NCI-H226 (cell line): ENCODE measurements at places on chromosomes 7 and 10.

GRCh38 chr7:17320657-17321056 is 22.2 kb downstream of the AHR start:
- DNase-seq = no peak

DNA sequence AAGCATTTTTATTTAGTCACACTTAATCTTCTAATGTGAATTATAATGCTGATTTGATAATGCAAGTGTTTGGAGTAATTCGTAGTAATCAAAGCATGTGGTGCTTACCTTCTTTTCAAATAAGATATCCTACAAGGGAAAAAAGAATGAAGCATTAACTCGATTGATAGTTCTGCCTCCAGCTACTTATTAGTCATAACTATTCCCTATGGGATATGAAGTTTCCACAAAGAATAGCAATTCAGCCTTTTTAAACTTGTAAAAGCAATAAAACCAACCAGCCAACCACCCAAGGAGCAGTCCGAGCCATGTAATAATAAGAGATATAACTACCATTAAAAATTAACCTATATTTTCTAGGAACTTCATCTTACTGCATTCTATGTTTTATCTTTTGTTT is 11.6 kb downstream of the COL28A1 start:
- DNase-seq = no peak

DNA sequence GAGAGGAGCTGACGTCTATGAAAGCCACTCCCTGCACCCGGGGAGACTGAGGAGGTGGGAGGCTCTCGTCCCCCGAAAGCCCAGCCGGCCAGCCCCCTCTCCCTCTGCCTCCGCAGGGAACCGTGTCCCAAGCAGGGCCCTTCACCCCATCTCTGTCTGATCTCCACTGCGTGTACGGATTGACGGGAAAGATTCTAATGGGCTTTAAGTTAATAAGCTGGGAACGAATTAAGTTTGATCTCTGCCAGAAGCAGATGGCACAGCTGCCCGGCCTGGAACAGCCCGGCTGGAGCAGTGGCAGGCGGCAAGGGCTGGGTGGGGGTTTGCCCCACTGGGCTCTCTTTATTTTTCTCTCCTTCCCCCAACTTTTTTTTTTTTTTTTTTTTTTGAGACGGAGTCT is 6.1 kb upstream of the SLC29A4 start:
- DNase-seq = no peak

- DNase-seq = no peak
These were observed 38.2 kb downstream of the HTR5A start for GRCh38 chr7:155108144-155108901.

DNA sequence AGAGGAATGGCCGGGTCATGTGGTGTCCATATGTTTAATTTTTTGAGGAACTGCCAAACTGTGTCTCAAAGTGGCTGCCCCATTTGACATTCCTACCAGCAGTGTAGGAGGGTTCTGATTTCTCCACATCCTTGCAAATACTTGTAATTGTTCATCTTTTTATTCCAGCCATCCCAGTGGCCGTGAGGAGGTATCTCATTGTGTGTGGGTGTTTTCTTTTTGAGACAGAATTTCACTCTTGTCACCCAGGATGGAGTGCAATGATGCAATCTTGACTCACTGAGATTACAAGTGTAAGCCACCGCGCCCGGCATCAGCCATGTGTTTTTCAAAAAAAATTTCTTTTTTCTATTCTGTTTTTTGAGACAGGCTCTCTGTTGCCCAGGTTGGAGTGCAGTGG is 38.7 kb upstream of the DLG5 start:
- DNase-seq = peak; percentile 62

GRCh38 chr7:69654381-69654780 is 56.1 kb downstream of the AUTS2 start:
- DNase-seq = no peak

DNA sequence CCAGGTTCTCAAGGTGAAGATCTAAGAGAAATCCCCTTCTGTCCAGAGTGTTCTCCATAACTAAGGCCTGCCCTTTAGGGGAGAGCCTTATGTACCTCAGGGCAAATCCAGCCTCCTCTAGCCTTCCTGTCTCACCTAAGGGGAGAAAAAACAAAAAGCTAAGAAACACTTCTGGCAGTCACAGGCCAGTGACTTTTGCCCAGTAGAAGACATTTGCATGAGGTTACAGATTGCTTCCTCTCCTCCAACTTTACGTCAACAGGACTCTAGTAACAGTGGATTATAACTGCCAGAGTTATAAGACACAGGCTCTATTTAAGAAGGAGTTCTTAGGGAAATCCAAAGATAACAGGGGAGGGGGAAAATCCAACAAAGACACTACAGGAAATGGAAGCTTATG is 15.9 kb upstream of the FAM241B start:
- DNase-seq = no peak

- no peak for DNase-seq
These were observed 90.2 kb upstream of the CHST15 start for GRCh38 chr10:124183617-124184016.

DNA sequence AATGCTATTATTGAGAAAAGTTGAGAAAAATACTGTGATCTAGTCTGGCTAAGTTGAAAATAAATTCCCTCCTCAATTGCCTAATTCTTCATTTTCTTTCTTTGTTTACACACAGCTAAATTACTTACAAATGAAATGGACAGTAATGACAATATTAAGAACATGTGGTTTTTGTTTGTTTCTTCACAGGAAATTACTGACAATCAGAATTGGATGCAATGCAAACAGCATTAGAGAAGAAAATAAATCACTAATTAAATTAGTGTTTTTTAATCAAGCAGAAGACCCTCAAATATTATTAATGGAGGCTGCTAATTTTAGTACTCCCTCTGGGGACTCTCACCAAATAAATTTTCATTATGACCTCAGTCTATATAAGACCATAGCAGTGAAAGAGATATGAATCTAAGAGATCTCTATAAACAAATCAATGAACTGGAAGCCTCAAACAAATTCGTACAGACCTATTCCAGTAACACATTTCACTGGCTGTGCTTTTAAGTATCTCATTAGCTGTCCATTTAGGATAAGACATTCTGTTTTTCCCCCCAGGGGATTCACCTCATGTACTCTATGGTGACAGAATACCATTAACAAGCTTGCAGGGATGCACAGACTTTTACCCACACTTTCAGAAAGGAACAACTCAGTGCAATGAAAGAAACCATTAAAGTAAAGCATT is 202.0 kb upstream of the DGKB start:
- no peak for DNase-seq

- no peak for DNase-seq
These were observed 65.8 kb downstream of the KLF6 start for GRCh38 chr10:3719024-3719843.

DNA sequence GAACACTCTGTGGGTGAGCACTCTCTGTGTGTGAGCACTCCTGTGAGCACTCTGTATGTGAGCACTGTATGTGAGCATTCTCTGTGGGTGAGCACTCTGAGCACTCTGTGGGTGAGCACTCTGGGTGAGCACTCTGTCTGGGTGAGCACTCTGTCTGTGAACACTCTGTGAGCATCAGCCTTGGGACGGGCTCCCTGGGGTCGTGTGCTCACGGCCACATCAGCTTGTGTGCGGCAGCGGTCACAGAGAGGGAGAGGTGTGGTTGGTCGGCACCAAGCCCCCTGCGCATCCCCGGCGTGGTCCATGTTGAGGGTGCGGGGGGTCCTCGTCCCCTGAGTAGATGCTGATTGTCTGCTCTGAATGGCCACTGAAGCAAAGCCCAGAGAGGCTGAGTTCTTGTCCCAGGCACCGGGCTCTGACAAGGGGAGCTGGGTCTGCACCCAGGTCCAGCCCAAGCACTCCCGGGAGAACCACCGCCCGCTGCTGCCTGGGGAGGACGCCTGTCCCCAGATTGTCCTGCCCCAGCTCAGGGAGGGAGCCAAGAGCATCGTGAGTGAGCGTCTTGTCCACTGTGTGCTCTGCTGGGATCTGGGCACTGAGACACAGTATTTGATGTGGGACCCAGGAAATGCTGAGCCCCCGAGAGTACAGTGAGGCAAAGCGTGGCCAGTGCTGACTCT is 143.7 kb downstream of the DNAJB6 start:
- no peak for DNase-seq

GRCh38 chr10:51640120-51640819 is 59.1 kb downstream of the CSTF2T start:
- DNase-seq = no peak

DNA sequence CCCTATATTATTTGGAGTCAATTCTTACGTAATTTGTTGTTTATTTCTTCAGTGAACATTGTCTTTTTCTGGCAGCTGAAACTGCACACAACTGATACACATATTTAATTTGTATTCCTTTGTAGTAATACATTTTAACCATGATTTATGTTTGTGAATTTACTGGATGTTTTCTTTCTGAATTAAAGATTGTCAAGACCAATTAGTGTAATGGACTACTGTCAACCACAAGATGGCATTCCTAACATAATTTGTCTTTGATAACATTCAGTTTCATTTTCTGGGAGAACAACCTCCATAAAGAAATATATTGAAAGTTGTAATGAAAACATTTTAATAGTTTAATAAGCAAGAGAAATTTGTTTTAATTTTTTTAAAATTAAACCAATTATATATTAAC is 10.1 kb downstream of the THNSL1 start:
- DNase-seq = no peak

- DNase-seq = no peak
These were observed 52.3 kb upstream of the ZNF33B start for GRCh38 chr10:42690449-42691360.

DNA sequence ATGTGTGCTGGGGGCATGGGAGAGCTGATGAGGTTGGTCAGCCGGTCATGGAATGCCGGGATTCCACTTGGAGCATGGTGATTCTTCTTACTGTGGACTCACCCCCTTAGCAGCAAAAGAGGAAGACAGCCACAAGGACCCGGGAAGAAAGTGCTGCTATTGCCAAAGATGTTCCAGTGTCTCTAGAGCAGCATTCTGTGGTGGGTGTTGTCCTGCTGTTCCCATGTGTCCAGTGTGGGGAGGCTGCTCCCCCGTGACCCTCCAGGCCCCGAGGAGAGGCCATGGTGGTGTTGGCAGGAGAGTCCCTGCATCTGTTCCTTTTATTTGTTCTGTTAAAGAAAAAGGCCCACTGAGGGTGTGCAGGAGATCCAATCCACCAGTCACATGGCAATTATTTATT is 499.4 kb downstream of the RPS24 start:
- no peak for DNase-seq

DNA sequence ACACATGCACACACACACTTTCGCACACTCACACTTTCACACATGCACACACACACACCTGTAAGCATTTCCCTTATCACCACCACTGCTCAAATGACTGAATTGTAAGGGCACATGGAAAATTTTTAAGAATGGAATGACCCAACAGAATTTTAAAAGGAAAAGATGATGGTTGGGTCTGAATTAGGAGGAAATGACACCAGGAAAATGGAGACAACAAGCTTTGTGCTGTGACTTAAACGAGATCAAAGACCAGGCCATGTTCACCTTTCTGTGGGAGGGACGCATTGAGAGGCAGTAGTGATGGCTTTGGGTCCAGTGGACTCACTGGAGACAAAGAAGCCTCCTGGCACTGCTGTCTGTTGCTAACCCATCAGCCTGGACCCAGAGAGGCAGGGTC is 16.7 kb upstream of the C10orf71 start:
- no peak for DNase-seq

DNA sequence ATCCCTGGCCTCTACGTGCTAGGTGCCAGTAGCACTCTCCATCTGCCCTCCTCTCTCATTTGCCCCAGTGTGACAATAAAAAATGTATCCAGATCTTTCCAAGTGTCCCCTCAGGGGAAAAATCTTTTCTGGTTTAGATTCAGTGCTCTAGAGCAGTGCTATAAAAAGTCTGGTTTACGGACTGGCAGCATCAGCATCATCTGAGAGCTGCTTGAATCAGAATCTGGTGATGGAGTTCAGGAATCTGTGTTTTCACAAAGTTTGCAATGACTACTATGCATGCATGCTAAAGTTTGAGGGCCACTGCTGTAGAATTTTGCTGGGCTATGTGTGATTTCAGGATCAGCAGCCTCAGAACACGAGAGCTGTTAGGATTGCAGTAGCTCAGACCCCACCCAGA is 356.5 kb downstream of the PHF14 start:
- DNase-seq = no peak

- DNase-seq = no peak
These were observed 438.6 kb downstream of the PLXNA4 start for GRCh38 chr7:132137681-132138080.

GRCh38 chr10:105024184-105024583 is 383.1 kb downstream of the SORCS3 start:
- no peak for DNase-seq

DNA sequence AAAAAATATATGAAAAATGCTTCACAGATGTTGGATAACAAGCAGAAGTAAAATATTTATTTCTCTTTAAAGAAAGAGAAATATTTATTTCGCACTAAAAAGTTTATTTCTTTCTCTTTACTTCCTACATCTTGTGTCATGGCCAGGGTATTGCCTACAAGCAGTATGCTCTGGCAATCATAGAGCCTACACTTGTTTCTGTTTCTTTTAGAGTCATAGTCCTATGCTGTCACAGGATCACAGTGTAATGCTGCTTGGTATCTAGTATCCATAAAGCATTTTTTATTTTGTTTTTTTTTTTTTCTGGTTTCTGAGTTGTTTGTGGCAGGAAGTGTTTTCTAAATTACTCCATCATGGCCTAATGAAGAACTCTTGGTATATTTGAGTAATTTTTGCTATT is 116.0 kb downstream of the ATRNL1 start:
- no peak for DNase-seq

GRCh38 chr10:93352638-93353383 is 129.3 kb downstream of the MYOF start:
- no peak for DNase-seq

GRCh38 chr10:42898037-42898960 is 115.7 kb downstream of the BMS1 start:
- DNase-seq = no peak

DNA sequence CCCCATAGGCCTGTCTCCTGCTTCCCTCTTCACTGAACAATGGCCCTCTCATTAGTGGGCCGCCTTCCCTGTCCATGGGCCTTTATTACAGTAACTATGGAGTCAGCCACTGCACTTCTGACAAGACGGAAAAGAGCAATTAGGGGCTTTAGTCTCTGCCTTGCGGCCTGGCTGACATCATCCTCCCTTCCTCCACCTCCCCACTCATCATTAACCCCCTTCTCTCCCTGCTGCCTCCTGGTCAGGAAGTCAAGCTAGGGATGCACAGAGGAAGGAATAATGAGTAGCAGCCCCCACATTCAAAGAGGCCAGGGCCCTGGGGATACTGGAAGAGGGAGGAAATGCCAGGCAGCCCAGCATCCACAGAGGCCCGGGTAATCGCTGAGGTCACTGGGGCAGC is 101.6 kb upstream of the PLXNA4 start:
- DNase-seq = no peak

DNA sequence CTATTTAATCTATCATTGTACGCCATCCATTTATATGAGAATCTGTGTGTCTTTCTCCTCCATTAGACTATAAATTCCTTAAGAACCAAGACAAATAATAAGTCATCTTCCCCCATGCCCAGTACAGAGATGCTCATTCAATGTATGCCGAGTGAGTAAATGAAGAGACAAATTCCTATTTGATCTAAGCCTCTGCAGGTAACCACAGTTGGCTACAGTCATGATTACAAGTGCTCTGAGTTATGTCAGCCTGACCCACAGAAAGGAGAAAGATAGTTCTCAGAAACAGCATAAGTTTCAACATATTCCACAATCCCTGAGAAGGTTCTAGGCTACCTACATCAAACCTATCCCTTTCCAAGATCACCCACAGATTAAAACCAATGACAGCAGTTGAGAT is 46.1 kb downstream of the MPP7 start:
- peak; percentile 5 for DNase-seq
